CD4-positive, alpha-beta T cell treated with Interleukin-6 for 4 hours (primary cell): ENCODE measurements at places on chromosomes 16 and 17.

DNA sequence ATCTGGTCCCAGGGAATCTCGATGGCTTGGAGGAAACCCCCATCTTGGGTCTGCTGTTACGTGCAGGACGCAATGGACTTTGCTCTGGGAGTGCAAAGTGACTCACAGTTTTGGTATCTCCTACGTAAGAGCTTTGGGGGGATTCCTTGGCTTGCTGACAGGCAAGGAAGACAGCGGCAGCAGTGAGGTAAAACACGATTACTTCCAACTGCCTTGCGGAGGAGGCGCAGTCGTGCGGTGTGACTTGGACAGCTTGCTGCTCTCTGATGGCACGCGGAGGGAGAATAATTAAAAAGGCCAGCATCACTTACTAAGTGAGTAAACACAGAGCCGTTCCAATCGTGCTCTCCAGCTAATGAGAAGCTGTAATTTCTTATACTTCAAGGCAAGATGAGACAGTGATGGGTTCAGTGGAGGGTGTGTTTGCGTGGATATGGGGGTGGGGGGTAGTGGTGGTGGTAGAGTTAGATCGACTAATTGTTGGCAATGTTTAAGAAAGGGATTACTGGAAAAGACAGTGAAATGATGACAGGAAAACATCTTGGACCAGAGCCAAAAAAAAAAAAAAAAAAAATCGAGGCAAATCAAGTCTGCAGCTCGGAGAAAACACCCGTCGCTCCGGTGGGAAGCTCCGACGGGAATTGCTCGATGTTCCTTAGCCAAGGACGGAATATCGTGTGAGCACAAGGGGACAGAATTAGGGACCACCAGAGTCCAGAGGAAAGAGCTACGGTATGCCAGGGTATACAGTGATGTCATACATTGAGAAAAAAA is 184.8 kb upstream of the ZFHX3 start:
- no peak for DNase-seq

- no peak for DNase-seq
Observed at GRCh38 chr17:77242118-77242851, 101.5 kb downstream of the SEC14L1 start.

- no peak for DNase-seq
Observed at GRCh38 chr17:45834471-45835396, 9.9 kb upstream of the SPPL2C start.

DNA sequence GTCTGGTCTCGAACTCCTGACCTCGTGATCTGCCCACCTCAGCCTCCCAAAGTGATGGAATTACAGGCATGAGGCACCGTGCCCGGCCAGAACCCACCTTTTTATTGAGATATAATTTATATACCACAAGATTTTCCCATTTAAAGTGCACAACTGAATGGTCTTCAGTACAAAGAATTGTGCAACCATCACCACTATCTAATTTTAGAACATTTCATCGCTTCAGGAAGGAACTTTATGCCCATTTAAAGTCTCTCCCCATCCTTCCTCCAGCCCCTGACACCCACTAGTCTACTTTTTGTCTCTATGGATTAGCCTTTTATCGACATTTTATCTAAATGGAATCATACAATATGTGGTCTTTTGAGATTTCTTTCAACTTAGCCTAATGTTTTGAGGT is 25.4 kb upstream of the HELZ start:
- no peak for DNase-seq

DNA sequence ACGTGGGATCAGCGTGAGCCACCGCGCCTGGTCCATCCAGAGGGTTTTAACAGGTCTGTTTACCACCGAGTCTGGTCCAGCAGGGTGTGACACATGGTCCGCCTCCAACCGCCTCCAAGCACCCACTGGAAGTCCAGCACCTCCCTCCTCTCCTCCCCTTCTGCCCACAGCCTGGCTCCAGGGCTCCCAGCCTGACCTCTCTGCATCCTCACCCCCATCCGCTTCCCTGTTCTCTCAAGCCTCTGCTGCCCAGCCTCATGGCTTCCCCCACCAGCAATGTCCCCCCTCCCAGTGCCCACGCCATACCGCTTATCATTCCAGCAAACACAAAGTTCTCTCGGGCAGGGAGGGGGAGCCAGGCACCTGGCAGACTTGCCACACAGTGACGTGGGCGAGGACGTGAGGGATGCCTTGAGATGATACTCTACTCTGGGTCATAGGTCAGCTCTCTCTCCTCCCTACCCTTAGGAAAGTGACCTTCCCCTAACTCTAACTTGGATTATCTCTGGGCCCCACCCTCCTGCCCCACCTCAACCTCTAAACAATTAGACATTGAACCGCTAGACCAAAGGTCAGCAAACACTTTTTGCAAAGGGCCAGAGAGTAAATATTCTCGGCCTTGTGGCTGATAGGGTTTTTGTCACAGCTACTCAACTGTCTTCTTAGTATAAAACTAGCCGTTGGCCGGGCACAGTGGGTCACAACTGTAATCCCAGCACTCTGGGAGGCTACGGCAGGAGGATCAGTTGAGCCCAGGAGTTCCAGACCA is 23.1 kb downstream of the CDC42EP4 start:
- DNase-seq = no peak

DNA sequence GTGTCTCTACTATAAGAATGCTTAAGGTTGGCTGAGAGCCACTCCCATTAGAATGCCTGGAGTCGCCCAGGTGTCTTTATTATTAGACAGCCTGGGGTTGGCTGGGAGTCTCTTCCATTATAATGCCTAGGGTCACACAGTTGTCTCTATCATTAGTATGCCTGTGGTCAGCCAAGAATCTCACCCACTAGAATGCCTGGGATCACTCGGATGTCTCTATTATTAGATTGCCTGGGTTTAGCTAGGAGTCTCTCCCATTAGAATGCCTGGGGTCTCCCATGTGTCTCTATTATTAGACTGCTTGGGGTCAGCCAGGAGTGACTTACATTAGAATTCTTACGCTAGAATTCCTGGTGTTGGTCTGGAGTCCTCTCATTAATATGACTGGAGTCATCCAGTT is 2255.3 kb downstream of the TP53TG3F start:
- no peak for DNase-seq

DNA sequence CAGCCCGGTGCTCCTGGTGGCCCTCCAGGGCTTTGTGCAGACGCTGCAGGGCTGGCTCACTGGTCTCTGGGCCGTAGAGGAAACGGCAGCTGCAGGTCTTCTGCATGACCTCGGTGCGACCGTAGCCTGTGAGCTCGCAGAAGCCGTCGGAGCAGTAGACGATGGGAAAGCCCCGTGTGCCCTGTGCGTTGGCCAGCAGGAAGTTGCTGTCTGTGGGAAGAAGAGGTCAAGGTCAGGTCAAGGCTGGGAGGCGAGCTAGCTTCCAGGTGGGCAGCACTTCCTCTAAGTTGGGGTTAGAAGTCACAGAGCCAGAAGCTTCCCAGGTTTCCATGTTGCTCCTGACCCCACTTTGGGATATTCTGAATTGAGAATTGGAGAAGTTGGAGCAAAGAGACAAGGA is 2.1 kb downstream of the KCNH4 start:
- DNase-seq = no peak

DNA sequence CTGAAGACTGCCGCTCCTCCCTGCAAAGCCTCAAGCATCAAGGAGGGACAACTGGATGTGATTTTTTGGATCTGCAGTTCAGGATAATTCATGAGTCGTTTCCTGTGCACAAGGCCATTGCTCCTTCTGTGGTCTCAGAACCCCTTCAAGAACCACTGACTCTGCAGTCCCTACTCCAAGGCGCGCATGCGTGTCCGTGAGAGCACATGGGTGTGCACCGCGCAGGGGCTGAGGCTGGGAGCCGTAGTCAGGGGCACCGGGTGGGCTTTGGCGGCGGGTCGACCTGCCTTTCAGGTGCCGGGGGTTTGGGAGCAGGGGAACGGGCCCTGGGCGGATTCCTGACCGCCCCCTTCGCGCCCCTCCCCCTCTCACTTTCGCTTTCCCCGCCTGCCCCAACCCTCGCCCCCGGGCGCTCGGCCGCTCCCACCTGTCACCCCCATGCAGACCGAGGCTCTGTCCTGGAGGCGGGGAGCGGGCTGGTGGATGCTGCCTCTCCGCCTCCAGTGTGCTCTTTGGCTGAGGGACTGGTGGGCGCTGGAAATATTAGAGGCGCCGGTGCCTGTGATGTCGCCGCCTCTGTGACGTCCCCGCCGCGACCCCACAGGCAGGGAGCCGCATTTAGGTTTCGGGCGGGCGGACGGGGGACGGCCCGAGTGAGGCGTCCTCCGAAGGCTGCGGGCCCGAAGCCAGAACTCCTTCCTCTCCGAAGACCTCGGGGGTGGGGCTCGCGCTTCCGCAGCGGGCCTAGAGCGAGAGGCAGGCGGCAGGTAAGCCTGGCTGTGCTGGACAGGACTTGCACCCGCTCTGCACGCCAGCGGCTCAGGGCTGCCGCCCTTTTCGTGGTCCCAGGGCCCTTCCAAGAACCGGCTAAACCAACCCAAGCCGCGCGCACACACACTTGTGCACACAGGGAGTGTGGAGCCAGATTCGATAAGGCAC is at the start of gene SPATA32:
TSS of gene SPATA32 (minus strand) at position 518 of the 939 bp plus-strand sequence. CDS start at position 440, 78 bp downstream.
- peak; percentile 81 for DNase-seq

DNA sequence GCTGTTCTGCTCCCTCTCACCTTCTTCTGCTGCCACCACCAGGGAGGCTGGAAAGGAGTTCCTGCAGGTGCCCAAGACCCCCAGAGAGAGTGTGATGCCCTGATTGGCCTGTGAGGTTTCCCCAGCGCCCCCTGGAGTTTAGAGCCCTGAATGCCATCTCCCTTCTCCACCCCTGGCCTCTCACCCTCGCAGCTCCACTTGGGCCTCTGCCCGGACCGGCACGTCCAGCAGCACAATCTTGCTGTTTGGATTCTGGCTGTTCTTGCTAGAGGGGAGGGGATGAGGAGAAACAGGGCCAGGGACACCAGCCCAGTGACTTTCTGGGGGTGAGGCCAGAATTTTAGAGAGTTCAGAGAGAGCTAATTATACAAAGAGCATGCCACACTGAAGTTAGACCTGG is 12.5 kb upstream of the FAM171A2 start:
- DNase-seq = no peak

DNA sequence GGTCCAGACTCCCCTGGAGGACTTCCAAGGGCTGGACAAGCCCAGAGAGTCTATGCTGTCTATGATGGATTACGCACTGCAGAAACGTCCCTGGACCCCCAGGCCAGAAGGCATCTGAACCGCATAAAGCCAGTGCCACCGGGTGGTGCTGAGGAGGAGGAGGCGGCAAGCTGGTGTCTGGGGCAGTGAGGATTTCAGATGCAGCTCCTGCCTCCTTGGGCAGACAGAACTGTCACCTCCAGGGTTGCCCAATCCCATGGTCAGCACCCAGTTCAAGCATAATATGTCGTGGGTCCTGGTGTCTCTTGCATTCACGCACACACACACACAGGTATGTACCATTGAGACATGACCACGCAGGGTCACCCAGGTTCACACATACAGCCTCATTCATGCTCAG is 25.6 kb downstream of the RAP1GAP2 start:
- DNase-seq = no peak

DNA sequence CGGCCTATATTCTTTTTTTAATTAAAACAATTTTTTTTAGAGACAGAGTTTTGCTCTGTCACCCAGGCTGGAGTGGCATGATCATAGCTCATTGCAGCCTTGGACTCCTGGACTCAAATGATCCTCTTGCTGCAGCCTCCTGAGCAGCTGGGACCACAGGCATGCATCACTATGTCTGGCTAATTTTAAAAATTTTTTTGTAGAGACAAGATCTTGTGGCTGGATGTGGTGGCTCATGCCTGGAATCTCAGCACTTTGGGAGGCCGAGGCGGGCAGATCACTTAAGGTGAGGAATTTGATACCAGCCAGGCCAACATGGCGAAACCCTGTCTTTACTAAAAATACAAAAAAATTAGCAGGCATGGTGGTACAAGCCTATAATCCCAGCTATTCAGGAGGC is 54.8 kb upstream of the MSI2 start:
- DNase-seq = no peak

DNA sequence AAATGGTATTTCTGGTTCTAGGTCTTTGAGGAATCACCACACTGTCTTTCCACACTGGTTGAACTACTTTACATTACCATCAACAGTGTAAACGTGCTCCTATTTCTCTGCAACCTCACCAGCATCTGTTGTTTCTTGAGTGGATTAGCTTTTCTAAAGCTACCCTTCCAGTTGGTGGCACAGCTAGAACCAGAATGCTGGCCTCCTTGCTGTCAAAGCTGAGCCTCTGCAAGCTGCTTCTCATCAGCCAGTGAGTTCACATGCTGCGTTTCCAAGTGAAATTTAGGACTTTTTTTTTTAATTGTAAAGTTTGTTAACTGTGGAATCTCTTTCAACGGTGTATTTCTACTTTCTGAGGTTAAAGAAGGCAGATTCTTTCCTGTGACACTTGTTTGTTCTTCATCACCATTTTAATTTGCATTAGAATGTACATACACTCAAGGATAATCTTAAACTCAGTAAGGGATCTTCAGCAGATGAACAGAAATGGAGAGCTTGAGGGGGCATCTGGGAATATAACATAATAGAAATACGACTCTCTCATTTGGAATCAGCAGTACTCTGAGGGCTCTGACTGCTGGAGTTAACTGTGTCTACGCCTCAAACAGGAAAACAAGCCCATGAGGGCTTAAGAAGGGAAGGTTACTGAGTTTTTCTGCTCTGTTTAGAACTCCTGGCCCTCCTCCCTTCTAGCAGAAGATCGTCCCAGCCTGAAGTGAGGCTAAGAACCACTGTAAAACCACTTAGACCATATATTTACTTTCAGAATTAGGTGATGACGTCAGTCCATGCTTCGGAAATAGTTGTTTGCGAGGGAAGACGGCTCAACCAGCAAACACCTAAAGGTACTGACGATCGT is 148.4 kb upstream of the FAM20A start:
- no peak for DNase-seq

DNA sequence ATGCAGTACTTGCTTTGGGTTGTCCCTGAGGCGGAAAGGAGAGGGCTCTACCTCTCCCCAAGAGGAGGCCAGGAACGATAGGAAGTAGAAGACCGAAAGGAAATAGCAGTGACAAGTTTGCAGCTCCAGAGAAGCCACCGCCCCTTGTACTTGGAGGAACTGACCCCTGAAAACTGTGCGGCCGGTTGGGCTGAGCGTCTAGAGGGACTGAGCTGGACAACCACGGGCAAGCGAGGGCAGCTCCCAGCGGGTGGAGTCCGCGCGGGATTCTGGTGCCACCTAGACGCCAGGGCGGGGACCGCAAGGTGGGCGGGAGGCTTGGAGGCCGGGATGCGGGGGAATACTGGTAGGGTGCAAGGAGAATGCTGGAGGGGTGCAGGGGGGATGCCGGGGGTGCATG is 1.3 kb upstream of the SLC6A4 start:
- DNase-seq = no peak

GRCh38 chr16:64250866-64251265 is 871.0 kb downstream of the CDH11 start:
- no peak for DNase-seq

DNA sequence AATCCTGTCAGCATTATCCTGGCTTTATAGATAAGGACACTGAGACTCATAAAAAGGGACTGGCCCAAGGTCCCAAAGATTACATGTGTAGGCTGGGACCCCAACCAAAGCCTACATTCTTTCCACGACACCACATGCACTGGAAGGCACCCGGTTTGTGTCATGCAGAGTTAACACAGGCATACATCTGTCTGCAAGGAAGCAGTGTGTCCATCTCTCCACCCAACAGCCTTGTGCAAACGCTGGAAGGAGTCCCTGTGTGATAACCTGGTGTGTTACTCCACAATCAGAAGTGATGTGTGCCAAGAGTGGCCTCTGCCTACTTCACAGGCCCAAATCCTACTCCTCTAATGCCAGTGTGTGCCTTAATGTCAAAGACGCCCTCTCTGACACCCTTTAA is 139.8 kb downstream of the PARN start:
- DNase-seq = no peak

- no peak for DNase-seq
Observed at GRCh38 chr17:7097940-7098339, 16.7 kb downstream of the ASGR2 start.

GRCh38 chr17:15999974-16000827 is 577 bp downstream of the TTC19 start:
- DNase-seq = no peak

GRCh38 chr17:77849239-77849638 is 109.3 kb upstream of the TNRC6C start:
- DNase-seq = no peak
